ENCODE measurements at places on chromosomes 12 and 14.

DNA sequence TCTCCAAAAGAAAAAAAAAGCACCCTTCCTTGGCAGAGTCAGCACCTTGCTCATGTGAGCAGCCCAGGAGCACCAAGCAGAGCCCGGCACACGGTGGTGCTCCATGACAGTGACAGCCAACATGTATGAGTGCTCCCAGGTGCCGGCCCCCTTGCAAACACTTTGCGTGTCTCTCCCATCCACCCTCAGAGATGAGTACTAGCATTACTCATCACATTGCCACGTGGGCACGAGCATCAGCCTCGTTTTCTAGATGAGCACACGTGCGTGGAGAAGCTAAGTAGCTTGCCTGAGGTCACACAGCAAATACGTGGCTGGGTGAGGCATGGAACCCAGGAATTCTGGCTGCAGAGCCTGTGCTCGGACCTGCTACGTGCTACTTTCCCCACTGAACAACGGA is 177.9 kb upstream of the PRMT8 start:
- H3K4me1 ChIP-seq, result no peaks in the 10 kb centered on the region
- no peak overlapping the region for H3K27ac ChIP-seq
- no peak for DNase-seq
- H3K27me3 ChIP-seq, result peaks cover 27% of the 10 kb centered on the region
- H3K36me3 ChIP-seq, result no peaks in the 10 kb centered on the region
- H3K4me3 ChIP-seq, result no peak overlapping the region

DNA sequence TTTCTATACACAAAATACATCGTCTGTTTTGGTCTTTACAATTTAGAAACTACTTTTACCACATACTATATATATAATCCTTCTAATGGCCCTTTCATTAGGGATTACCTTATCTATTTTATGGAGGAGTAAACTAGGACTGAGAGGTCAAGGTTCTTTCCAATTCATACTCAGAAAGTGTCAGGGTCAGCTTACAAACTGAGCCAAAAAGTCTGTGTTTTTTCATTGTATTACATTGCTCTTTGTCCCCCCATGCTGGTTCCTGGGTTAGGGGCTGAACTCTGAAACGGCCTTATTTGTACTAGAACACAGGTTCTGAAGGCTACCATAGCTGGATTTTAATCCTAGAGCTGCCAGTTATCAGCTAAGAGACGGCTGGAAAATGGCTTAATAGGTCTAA is 368.1 kb downstream of the GRIN2B start:
- DNase-seq, result no peak
- H3K27ac ChIP-seq, result no peak overlapping the region
- no peaks in the 10 kb centered on the region for H3K27me3 ChIP-seq
- H3K36me3 ChIP-seq, result no peaks in the 10 kb centered on the region

- H3K27me3 ChIP-seq, result no peaks in the 10 kb centered on the region
- no peak for DNase-seq
- H3K27ac ChIP-seq, result no peak overlapping the region
- H3K4me1 ChIP-seq, result no peaks in the 10 kb centered on the region
- H3K36me3 ChIP-seq, result no peaks in the 10 kb centered on the region
- H3K4me3 ChIP-seq, result no peak overlapping the region
Measured at GRCh38 chr14:89941830-89942377, 12.6 kb downstream of the EFCAB11 start.

GRCh38 chr12:75760573-75761294 is 249.3 kb upstream of the KRR1 start:
- H3K36me3 ChIP-seq, result no peaks in the 10 kb centered on the region
- H3K27me3 ChIP-seq, result no peaks in the 10 kb centered on the region
- no peak for DNase-seq
- no peak overlapping the region for H3K4me3 ChIP-seq
- no peaks in the 10 kb centered on the region for H3K4me1 ChIP-seq

DNA sequence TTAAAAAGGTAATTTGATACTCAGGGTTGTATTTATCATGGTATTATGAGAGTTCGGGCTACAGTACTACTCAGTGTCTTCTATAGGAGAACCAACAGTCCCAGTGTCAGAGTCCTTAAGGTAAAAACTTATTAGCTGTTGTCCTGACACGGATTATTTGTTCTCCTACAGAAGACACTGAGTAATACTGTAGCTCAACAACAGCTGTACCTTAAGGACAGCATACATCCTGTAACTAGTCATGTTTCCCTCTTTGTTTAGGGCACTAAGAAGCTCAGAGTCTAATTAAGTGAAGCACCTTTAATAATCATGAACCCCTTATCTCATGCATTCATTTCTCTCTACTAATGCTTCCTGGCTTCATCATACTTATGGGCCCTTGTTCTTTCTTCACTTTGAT is 33.9 kb downstream of the ARF6 start:
- no peak for DNase-seq
- H3K4me1 ChIP-seq, result no peaks in the 10 kb centered on the region
- no peaks in the 10 kb centered on the region for H3K36me3 ChIP-seq
- H3K4me3 ChIP-seq, result no peak overlapping the region
- H3K27me3 ChIP-seq, result no peaks in the 10 kb centered on the region

All from T-cell (primary cell).